Activated B cell treated with CpG ODN at 0.5 μM for 24 hours (primary cell): ENCODE measurements at places on chromosomes 11 and 22. TPM values are rescaled to one million over a fixed set of nuclear protein-coding genes. Genes with fewer than 3 reads are reported as not detected.

DNA sequence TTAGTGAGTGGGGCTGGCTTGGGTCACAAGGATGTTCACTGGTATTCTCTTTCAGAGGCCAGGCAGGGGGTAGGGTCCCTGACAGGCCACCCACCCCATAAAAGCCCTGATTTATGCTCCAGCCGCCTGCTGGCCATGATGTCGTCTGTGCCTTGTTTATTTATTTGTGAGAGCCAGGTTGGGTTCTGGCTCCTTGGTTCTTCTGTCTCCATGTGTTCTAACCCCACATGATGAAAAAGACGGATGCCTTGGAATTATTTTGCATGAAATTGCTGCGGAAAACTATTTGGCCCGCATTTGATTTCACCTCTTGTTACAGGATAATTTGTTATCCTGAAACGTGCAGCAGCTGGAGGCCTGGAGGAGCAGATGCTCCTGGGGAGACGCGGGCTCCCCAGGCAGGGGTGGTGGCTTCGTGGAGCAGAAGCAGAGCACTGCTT, 46.3 kb upstream of the WNT11 start:
- no peak overlapping the region for H3K27ac ChIP-seq
- no peak for DNase-seq
- no peaks in the 10 kb centered on the region for H3K4me1 ChIP-seq
- H3K27me3 ChIP-seq = peaks cover 14% of the 10 kb centered on the region
- no peak overlapping the region for H3K4me3 ChIP-seq

Gene ACR
- total RNA-seq = not detected in 2 replicates

Gene CLCF1
- total RNA-seq = 28.2 and 30.7 TPM in 2 replicates

DNA sequence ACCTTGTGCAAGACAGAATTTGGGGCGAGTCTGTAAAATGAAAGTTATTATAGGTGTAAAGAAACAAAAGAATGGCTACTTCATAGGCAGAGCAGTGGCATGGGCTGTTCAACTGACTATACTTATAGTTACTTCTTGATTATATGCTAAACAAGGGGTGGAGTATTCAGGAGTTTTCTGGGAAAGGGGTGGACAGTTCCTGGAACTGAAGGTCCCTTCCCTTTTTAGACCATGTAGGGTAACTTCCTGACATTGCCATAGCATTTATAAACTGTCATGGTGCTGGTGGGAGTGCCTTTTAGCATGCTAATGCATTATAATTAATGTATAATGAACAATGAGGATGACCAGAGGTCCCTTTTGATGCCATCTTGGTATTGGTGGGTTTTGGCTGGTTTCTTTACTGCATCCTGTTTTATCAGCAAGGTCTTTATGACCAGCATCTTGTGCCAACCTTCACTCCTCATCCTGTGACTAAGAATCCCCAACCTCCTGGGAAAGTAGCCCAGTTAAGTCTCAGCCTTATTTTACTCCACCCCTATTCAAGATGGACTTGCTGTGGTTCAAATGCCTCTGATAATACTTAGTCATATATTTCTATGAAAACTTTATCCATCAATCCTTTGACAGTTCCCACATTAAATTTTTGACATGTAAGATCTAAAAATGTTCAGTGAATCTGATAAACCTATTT, 118.6 kb downstream of the ARHGAP42 start:
- H3K27ac ChIP-seq = no peak overlapping the region
- H3K4me3 ChIP-seq = no peak overlapping the region
- no peaks in the 10 kb centered on the region for H3K27me3 ChIP-seq

DNA sequence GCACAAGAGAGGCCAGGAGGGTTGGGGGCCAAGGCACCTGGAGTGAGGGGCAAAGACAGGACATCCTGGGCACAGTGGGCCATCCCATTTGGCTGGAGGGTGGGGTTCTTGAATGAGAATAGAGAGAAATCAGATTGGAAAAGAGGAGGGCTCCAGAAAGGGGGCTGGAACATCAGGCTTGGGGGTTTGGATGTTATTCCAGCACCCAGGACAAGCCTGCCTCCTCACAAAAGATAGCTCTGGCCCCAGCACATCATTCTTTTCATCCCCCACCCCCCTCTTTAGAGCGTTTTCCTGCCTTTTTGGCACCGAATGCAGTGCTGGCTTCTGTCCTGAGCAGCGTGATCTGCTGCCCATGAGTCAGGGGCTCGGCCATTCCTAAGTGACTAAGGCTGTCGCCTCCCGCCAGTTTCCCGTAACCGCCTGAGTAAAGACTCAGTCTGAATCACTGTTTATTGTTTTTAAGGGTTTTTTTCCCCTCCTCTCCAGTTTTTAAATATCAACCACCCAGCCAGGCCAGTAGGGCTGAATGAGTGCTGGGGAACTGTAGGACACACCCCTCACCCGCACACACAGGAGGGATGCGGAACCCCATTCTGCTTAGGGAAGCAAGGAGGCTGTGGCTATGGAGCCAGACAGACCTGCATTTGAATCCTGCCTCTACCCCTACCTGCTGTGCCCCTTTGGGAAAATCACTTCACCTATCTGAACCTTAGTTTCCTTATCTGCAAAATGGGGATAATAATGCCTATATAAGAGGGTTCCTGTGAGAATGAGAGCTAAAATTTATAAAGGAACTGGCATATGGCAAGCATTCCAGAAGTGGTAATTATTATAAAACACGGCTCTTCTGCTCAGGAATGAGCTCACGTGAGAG, 32.4 kb upstream of the NAV2 start:
- no peaks in the 10 kb centered on the region for H3K4me1 ChIP-seq
- H3K36me3 ChIP-seq = no peaks in the 10 kb centered on the region
- H3K27me3 ChIP-seq = peaks cover 9% of the 10 kb centered on the region
- H3K27ac ChIP-seq = no peak overlapping the region
- H3K4me3 ChIP-seq = no peak overlapping the region

- H3K4me1 ChIP-seq = no peaks in the 10 kb centered on the region
- H3K27ac ChIP-seq = no peak overlapping the region
- H3K27me3 ChIP-seq = no peaks in the 10 kb centered on the region
- no peak for DNase-seq
- no peaks in the 10 kb centered on the region for H3K36me3 ChIP-seq
These were observed 98.7 kb downstream of the NAV2 start for GRCh38 chr11:19811380-19811779.

DNA sequence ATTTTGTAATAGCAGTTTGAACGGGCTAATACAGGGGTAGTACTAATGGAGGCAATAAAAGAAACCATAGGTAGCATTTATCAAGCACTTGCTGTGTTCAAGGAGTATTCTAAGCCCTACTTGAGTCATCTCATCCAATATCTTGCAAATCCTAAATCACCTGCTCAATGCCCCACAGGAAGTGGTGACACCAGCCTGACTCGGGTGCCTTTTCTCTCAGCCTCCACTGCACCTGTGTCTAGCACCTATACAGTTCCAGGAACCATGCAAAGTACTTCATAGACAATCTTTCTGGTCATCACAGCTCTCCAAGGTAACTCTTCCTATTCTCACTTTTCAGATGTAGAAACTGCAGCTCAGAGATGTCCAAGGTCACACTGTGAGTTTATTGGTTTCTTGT, 98.0 kb downstream of the PRR5L start:
- DNase-seq = no peak
- H3K27me3 ChIP-seq = no peaks in the 10 kb centered on the region
- H3K36me3 ChIP-seq = no peaks in the 10 kb centered on the region
- no peak overlapping the region for H3K4me3 ChIP-seq
- no peak overlapping the region for H3K27ac ChIP-seq
- peaks cover 40% of the 10 kb centered on the region for H3K4me1 ChIP-seq
